ENCODE measurements at places on chromosomes 2 and 18.

DNA sequence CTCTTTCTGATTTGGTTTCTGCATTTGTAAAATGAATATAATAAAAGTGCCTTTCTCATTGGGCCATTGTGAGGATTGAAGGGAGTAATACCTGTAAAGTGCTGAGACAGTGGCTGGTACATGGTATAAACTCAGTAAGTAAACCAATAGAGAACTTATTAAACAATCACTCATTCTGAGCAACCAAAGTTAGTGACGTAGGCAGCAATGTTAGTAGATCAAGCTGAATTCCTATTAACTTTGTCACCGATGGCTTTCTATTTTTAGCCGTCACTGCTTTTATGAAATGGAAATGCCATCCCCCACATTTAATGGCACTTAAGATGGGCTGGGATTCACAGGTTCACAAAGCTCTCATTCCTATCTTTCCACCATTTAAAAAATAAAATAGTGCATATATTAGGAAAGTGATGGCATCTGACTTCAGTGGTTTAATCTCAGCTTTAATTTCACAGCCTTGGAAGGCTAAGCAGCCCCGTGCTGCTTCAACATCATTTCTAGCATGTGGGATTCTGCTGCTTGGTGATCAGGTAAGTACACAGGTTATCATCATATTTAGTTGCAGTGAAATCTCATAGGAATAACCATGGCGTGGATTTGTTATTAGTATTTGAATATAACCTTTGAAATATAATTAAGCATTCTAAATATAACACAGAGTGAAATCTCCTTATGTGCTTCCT is 17.6 kb upstream of the PPP4R1 start:
- no peak for DNase-seq

GRCh38 chr2:235468978-235469655 is 24.7 kb upstream of the AGAP1 start:
- DNase-seq, result no peak

- no peak for DNase-seq
Measured at GRCh38 chr2:207133820-207134519, 31.8 kb downstream of the KLF7 start.

DNA sequence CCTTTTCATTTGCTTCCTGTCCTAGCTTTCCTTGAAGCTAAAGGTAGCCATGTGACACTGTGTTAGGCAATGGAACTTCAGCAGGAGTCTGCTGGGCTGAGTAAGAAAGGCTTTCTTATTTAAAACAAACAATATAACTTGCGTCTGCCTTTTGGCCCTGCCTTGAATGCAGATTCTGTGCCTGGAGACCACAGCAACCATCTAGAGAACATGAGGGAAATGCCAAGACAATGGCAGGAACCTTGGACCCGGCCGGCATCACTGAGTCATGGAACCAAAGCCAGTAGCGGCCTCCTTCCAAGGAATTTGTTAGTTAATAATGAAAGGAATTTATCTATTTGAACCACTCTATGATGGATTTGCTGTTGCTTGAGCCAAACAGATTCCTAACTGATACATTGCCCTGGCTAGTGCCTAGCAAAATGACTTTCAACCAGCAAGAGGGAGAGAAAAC is 207.5 kb upstream of the EPHA4 start:
- no peak for DNase-seq

- no peak for DNase-seq
Measured at GRCh38 chr18:78292618-78293380, 686.8 kb upstream of the SALL3 start.

GRCh38 chr18:35588995-35589394 is 7.5 kb downstream of the GALNT1 start:
- peak; percentile 59 for DNase-seq

Data from B cell (primary cell).